ENCODE measurements at places on chromosomes 6 and 20. TPM values are rescaled to one million over a fixed set of nuclear protein-coding genes. Genes with fewer than 3 reads are reported as not detected.

- DNase-seq = no peak
Observed at GRCh38 chr6:36607683-36608386, 13.7 kb downstream of the SRSF3 start.

DNA sequence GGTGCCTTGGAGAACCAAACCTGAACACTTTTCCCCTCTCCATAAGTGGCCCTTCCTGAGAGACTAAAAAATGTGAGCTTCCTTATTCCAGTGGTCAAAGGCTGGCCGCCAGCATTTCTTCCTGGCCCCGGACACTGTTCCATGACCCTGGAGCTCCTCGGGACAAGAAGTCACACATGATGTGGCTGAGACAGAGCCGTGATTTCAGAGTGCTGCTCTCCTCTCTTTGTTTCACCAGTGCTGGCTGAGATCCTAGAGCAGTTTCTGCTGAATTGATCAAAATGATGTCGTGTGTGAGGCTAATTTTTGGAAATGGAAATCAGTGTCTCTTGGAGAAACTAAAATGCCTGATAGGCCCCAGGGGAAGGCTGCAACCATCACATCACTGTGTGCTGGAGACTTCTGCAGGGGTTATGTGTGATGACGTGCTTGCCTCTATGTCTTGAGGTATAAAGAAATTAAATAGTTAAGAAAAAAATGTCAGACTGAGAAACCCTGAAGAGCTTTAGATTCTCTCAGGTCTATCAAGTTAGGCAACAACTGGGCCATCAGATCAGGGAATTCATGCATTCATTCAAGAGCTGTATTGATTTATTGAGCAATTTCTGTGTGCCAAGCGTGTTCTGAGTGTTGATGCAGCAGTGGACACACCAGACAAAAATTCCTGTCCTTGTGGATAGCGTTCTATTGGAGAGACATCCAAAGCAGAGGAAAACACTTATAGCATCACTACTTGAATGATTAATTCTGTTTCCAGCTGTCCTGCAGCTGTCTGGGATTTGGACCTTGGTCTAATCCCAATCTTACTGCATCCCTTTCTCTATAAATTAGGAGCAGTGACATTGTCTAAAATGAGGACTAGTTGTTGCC, 72.7 kb upstream of the CCN6 start:
- no peak for DNase-seq

- DNase-seq = no peak
Observed at GRCh38 chr6:64987066-64987465, 720.0 kb downstream of the EYS start.

Gene CCDC170
- total RNA-seq = 4.6 TPM

Gene KIFC1
- 9.9 TPM for total RNA-seq

Gene PBOV1
- total RNA-seq = not detected

Gene ZNF391
- 5.6 TPM for total RNA-seq

Gene RHAG
- not detected for total RNA-seq
